ENCODE measurements at places on chromosomes 12 and 14.

GRCh38 chr14:70425354-70425753 lies 8.5 kb upstream of the SYNJ2BP start:
- no peak for DNase-seq

- DNase-seq = no peak
Observed at GRCh38 chr12:13724136-13724535, 257.3 kb downstream of the GRIN2B start.

GRCh38 chr14:86521843-86522242 lies 991.9 kb downstream of the FLRT2 start:
- DNase-seq = no peak

DNA sequence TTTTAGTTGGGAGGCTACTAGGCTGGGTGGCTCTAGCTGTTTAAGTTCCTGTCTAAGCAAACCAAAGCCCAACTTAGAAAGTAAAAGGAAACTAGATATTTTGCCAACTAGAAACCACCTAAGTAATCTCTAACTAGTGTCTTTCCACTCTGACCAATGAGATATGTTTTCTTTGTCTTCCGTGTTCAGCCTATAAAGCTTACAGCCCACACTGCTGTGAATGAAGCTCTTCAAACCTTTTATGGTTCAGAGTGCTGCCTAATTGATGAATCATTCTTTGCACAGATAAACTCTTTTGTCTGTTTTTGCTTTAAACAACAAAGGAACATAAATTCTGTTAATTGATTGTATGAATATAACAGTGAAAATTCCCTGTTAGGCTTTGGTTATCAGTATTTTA lies 66.1 kb downstream of the FUT8 start:
- DNase-seq = peak; percentile 62

DNA sequence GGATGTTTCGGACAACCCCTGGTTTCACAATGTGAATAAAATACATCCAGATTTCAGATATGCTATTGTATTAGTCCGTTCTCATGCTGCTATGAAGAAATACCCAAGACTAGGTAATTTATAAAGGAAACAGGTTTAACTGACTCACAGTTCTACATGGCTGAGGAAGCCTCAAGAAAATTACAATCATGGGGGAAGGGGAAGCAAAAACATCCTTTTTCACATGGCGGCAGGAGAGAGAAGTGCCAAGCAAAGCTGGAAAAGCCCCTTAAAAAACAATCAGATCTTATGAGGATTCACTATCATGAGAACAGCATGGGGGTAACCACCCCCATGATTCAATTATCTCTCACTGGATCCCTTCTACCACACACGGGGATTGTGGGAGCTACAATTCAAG lies 451.7 kb downstream of the MDGA2 start:
- DNase-seq = no peak

GRCh38 chr12:76247026-76247646 lies 101.1 kb downstream of the BBS10 start:
- no peak for DNase-seq

DNA sequence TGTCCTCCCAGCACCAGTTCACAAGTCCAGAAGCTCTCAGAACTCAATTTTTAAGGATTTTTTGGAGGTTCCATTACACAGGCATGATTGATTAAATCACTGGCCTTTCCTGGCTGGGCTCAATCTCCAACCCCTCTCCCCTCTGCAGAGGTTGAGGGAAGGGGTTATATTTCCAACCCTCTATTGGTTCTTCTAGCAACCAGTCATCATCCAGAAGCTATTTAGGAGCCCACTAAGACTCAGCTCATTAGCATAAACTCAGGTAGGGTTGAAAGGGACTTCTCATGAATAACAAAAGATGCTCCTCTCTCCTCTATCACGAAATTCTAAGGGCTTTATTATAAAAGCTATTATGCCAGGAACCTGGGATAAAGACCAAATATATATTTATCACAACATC lies 41.5 kb downstream of the SPPL3 start:
- no peak for DNase-seq

GRCh38 chr12:18476861-18477260 lies 215.5 kb downstream of the PIK3C2G start:
- no peak for DNase-seq

- DNase-seq = no peak
Observed at GRCh38 chr12:131720921-131721320, 10.0 kb downstream of the SFSWAP start.

DNA sequence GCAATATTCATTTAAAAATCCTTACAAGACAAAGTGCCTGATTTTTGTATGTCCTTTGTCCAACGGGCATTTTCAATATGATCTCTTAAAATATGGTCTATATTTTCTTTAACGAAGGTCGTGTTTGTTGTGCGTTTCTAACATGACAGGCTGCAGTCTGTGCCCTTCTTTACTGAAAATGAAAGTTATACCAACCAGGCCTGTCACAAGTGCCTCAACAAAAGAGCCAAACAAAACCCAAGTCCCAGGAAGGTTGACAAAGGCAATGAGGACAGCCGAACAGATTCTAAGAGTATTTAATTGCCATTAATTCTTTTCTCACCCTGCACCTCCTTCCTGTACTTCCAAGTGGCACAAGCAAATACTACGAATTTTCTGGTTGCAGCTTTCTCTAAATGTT lies 13.9 kb downstream of the PAX9 start:
- no peak for DNase-seq

DNA sequence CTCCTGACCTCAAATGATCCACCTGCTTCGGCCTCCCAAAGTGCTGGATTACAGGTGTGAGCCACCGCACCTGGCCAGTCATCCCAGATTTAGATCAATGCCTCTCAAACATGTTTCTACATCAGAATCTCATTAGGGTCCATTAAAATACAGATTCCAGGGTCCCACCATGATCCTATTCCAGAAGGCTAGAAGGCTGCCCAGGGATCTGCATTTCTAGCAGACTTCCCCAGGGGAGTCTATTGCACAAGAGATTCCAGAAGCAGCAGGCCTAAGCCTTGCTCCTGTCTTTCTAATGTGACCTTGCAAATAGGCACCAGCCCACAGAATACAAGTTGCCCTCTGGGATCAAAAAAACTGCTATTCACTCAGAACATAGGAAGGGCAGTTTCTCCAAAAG lies 81.5 kb downstream of the SCARB1 start:
- no peak for DNase-seq

- DNase-seq = no peak
Observed at GRCh38 chr12:71671816-71672215, 7.7 kb downstream of the THAP2 start.

DNA sequence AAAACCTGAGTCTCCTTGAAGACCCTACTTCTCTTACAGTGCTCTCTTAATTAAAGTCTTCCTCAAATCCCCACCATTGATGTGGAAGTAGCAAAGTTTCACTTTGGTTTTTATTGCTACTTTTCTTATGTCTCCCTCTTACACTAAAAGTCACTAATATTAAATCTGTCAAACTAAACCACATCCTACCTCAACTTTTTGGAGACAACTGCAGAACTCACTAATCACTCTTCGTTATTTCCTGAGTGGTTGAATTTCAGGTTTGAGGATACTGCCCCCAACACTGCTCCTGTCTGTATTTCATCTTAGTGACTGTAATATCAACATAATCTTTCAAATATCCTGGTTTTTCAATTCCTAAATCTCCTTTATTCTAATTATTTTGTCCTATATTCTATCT lies 213.0 kb upstream of the PDE3A start:
- DNase-seq = no peak

DNA sequence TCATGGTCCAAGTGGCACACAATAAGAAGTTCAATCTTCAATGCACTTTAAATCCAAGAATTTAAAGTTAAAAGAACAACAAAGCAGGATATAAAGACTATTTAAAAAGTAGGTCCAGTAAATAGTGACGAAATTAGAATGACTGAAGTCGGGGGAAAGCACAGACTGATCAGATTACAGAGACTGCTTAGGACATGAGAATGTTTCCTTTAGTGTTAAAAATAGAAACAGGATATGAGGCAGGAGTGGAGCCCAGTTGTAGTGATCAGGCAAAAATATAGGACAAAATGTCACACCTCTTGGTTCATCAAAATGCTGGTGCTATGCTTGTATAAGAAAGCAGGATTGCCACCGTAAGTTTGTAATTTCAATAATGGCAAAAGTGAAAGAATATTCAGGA lies 52.2 kb upstream of the CD163 start:
- no peak for DNase-seq

- DNase-seq = no peak
Observed at GRCh38 chr12:105469701-105470100, 139.2 kb downstream of the C12orf75 start.

DNA sequence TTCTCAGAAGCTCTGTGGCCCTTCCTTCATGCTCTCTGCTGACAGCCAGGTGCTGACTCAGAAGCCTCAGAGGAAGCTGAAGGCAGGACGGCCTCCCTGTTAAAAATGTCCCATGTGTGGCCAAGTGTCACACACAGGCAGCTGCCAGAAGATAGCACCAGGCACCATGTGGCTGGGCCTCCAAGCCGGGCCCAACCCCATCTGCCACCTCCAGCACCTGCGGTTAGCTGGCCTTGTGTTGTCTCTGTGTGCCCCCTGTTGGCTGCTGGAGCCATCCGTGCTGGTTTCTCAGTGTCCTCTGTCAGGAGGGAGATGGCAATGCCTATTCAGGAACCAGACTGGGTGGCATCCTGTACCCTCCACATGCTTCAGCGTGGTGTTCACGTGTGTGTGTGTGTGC lies 63.2 kb downstream of the TSPAN11 start:
- DNase-seq = no peak

- DNase-seq = no peak
Observed at GRCh38 chr14:33946679-33947476, 4.0 kb downstream of the EGLN3 start.

- no peak for DNase-seq
Observed at GRCh38 chr12:2833810-2834209, 1.0 kb downstream of the NRIP2 start.

DNA sequence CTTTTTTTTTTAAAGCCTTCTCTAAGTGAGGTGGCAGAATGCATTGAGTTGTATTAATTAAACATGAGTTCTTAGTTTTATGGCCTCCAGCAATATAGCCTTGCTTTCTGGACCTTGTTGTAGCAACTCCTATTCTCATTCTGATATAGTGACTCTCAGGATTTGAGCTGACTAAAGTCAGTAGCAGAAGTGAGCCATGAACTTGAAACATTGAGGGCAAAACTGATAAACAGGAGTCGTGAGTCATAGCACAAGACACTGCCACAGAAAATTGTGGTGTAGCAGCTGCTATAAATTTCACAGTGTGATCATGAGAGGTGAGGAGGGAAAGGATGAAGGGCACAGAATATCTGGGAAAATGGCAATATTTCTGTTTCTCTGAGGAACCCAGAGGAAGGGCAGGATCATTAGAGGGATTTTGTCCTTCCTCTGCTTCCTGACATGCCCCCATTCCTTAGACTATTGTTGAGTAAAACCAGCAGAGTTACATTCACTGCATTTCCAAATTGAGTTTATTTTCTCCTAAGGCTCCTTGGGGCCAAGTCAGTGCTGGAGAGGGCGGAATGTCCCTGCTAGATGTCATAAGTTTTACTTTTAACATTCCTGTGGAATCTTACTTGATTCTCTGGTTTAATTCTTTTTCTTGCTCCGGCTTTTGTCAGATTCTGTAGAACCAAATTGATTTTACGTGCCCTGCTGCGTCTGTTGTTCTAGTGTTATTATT lies 7.5 kb downstream of the KLRG1 start:
- no peak for DNase-seq

GRCh38 chr14:103113774-103114173 lies 9.5 kb upstream of the TNFAIP2 start:
- DNase-seq = no peak

GRCh38 chr12:87039536-87039935 lies 783.3 kb upstream of the MGAT4C start:
- no peak for DNase-seq

DNA sequence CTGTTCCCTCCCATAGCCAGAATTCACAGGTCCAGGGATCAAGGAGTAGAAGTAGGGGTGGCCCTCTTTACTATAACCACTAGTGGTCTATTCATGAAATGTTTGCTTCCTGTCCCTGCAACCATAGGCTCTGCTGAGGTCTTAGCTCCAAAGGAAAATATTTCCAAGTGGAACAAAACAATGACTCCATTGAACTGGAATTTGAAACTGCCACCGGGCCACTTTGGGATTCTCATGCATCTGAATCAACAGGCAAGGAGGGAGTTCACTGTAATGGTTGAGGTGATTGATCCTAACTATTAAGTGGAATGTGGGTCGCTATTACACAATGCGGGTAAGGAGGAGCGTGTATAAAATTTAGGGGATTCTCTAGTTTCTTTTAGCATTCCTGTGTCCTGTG lies 197.0 kb downstream of the ETNK1 start:
- no peak for DNase-seq

DNA sequence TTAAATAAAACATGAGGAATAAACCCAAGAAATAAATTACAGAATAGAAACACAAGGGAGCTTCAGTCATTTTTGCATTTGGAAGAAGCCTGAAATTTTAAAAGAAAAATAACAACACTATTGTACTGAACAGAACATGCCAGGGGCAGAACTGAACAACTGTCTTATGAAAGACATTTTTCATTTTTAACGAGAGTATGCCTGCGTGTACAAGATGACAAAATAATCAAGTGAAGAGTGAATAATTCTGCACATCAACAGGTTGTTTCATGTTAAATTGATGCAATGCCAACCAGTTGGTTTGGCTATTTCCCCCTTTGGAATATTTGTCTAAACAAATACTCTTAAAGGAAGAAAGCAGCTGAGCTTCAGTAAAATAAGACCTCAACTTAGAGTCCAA lies 103.3 kb upstream of the BTG1 start:
- no peak for DNase-seq

DNA sequence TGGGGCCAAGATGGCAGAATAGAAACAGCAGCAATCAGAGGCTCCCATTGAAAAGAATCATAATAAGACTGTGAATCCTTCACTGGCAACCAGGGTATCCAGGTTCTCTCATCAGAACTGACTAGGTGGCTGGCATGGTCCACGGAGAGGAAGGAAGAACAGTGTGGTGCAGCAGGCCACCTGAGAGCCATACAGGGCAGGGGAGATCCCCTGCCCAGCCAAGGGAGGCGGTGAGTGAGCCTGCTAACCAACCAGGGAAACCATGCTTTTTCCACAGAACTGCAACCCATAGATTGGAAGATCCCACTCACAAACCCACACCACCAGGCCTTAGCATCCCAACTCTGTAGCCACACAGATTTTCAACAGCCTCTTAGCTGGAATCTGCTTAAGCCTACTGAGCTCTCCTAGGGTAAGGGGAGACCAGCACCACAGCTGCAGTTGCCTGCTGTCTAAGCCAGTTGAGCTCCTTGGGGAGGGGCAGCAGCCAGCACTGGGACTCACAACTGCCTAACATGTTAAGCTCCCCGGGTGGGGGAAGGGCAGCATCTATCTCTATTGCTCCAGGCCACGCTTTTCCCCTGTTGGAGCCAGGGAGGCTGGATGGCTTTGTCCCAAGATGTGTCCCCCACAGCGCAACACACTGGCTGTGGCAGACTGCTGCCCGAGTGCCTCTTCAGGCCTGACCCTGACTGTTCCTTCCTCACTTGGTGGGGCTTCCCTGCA lies 342.6 kb upstream of the CCDC196 start:
- DNase-seq = no peak
